Bone marrow (tissue), 2 donors: ENCODE measurements at places on chromosomes 16 and 17.

DNA sequence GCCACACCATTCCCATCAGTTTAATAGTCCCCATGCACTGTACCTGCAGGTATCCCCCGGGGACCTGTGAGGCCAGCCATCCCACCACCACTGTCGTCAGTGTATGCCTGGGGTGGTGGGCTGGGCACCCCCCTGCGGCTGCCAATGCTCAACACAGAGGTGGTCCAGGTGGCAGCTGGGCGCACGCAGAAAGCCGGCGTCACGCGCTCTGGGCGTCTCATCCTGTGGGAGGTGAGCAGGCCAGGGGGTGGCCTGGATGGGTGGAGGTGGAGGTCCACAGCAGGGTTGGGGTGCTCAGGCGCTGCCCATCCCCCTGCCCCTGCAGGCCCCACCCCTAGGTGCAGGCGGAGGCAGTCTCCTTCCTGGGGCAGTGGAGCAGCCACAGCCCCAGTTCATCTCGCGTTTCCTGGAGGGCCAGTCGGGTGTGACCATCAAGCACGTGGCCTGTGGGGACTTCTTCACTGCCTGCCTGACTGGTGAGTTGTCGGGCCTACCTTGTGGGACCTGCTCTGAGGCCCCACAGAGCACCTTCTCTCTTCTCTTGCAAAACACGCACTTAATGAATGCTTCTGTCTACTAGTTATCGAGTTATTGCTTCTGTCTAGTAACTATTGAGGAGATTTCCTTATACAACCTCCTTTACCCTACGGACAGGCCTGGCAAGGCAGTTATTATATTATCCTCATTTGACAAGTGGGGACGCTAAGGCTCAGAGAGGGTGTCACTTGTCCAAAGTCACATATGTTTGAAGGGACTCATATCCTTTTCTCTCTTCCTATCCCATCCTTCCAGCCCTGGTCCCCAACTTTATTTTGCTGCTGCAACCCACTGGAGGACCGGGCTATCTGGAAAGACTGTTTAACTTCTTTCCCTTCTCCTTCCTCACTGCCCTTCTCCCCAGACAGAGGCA, 5.8 kb upstream of the TRAF4 start:
- DNase-seq, result no peak

DNA sequence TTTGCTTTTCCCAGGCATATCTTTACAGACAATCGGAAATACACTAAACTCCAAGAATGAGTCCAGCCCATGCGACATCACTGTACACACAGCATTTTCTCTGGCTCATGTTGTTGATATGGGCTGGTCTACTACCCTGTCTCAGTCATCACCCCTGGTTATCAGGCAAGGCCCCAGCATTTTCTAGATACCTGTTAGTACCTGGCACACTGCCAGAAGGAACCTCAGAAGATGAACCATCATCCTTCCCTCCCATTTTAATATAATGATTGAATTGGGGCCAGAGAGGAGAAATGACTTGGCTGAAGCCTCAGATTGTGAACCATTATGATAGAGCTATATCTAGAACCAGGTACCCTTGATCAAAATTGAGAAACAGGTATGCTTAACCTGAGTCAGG, 406.2 kb downstream of the CDH11 start:
- no peak for DNase-seq

DNA sequence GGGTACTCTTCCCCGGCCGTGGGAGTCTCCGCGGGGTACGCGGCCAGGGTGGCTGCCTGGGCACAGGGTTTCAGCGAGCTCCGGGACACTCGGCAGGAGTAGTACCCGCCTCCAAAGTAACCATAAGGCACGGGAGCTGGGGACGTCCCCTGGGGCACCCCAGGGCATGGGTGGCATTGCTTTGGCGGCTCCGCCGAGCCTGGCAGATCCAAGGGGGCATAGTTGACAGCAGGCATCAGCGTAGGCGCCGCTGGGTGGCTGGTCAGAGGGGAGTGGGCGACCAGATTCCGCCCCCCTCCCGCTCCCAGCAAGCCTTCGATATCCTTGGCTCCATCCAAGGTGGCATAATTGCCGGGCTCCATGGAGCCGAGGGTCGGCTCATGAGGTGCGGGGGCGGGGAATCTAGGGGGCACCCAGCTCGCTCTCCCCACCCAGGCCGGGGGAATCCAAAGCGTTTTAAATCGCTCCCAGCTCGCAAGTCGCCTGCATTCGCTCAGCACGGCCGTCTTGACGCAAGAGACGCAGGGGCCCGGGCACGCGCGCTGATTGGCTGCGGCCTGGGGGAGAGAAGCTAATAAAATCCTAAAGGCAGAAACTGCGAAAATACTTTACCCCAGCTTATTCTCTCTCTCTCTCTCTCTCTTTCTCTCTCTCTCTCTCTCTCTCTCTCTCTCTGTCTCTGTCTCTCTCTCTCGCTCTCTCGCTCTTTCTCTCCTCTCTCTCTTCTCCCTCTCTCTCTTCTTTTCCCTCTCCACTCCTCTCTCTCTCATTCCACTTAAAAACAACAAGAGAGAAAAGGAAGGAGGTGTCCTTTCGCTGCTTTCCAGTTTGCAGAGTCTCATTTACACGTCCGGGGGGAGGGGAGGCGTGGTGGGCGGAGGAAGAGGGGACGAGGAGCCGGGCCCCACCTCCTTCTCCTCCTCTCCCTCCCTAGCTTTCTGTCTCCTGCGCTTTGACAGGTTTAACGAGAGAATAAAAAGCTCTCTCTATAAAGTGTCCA, at the start of gene HOXB13:
TSS of gene HOXB13 (minus strand) at position 519 of the 1,000 bp plus-strand sequence. CDS start at position 362, 157 bp downstream.
- no peak for DNase-seq

DNA sequence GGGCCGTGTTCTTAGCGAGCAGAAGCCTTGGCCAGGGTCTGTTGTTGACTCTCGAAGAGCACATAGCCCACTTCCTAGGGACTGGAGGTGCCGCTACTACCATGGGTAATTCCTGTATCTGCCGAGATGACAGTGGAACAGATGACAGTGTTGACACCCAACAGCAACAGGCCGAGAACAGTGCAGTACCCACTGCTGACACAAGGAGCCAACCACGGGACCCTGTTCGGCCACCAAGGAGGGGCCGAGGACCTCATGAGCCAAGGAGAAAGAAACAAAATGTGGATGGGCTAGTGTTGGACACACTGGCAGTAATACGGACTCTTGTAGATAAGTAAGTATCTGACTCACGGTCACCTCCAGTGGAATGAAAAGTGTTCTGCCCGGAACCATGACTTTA, 18.5 kb downstream of the RSPRY1 start:
- no peak for DNase-seq

DNA sequence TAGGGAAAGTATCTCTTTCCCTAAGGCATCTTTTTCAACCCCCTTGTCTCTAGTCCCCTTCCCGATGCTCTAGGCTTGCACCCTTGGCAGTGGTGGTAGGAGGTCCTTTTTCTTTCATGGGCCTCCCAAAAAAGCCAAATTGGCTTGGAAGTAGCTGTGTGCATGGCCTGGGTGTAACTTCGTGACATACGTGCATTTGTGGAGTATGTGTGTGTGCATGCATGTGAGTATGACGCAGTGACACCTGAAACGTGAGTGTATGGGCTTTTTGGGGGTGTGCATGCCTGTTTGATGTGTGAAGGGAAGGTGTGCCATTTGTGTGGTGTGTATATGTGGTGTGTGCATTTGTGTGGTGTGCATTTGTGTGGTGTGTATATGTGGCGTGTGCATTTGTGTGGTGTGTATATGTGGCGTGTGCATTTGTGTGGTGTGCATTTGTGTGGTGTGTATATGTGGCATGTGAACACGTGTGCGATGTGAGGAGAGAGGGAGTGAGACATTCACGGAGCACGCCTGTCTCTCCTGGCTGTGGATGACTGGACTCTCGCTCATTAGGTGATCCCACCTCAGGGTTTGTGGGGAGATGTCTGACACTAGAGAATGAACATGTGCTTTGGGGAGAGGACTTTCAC, 15.7 kb downstream of the IGFBP4 start:
- DNase-seq, result no peak

DNA sequence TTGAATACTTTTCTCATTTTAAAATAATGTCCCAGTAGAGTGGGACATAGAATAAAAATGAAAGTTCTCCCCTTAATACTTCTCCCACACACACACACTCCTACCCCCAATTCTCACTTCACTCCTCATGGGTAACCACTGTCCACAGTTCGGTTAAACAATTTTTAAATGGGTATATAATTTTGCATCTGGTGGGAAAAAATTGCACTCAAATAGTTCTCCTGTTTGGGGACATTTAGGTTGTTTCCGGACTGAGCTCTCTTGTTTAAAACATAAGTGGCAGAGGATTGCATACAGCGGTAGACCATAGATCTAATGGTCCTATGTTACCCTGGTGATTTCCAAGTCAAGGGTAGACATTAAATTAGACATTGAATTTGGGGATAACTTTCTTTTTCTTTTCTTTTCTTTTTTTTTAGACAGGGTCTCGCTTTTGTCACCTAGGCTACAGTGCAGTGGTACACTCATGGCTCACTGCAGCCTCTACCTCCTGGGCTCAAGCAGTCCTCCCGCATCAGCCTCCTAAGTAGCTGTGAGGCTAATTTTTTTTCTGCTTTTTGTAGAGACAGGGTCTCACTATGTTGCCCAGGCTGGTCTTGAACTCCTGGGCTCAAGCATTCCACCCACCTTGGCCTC, 138.3 kb downstream of the SOCS1 start:
- no peak for DNase-seq

DNA sequence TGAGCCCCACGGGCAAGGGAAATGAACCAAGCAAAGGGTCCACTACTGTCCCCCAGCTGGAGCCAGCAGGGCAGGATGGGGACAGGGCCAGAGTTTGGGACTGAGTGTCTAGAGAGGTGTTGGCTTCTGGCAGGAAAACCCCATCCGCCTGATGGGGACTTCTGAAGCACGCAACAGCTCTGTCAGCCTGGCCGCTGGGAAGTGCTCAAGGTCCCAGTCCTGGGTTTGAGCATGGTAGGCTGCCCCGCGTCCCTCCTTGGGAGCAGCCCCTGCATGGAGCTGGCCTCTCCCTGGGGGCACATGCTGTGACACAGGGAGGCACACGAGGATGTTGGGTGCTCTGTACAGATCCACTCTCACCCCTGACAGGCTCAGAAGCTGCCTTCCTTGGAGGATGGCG, 14.6 kb downstream of the ACE start:
- DNase-seq, result no peak

DNA sequence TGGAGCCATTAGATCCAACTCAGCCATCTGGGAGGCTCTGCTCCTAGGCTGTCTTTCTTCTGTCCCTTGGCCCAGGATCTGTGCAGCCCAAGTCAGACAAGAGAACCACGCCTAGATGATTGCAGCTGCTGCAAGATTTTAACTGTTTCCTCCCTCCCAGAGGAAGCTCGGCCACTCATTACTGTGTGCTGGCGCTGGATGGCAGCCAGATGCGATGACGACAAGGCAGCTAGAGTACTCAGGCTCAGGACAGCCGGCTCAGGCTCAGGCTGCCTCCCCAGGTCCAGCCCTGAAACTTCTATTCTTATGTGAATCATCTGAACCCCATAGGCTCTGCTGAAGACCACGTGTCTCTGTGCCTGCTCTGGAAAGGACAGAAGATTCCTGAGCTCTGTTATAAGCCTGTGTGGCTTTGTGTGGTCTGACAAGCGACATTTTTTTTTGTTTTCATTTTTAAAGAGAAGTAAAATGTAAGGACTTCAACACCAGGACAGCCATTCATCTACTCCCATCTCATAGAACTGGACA, 32.1 kb upstream of the FBXW10B start:
- peak; percentile 69 for DNase-seq

DNA sequence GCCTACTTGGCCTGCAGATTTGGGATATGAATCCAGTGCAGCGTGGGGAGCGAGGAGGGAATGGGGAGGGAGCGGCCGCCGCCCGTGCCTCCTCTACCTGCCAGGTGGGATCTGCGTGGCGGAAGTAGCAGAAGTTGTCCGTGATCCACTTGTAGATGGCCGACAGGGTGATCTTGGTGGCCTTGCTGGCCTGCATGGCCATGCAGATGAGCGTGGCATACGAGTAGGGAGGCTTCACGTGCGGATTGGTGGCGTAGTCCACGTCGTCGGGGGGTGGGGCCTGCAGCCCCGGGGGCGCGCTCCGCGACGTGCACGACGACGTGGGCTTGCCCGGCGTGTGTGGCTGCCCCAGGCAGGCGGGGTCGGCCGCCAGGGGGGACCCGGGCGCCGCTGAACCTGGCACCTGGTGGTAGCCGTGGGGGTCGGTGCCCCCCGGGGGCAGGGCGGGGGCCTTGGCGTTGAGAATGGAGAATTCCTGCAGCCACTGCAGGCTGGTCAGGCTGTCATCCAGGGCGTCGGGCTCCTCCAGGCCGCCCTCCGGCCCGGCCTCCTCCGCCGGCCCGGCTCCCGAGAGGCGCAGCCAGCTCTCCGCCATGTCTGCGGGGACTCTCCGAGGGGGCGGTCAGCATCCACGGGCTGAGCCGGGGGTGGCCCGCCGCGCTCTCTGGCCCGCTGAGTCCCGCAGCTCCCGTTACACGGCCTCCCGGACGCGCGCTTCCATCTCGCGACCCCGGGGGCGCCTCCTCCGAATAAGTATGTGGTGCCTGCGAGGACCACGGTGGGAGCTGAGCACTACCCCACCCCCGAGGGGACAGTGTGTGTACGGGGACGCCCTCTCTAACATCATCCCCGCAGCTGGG, 1.0 kb downstream of the FOXJ1 start:
- DNase-seq, result no peak

GRCh38 chr17:68777243-68777855, 176.2 kb upstream of the FAM20A start:
- no peak for DNase-seq

DNA sequence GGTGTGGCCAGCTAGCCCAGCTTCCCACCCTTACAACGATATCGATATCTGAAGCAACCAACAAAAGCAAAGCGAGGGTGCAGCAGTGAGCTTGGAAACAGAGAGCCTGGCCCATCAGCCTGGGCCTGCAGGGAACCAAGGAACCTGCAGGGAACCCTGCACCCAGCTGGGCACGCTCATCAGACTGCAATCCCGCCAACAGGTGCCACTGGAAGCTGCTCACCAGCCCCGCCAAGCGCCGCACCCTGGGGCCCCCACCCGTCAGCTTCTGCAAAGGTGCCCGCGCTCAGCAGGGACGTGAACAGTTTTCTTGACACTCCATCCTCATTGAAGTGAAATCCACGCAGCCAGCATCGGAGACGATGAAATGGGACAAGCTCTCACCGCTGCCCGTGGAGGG, 250.7 kb downstream of the RBFOX3 start:
- no peak for DNase-seq

DNA sequence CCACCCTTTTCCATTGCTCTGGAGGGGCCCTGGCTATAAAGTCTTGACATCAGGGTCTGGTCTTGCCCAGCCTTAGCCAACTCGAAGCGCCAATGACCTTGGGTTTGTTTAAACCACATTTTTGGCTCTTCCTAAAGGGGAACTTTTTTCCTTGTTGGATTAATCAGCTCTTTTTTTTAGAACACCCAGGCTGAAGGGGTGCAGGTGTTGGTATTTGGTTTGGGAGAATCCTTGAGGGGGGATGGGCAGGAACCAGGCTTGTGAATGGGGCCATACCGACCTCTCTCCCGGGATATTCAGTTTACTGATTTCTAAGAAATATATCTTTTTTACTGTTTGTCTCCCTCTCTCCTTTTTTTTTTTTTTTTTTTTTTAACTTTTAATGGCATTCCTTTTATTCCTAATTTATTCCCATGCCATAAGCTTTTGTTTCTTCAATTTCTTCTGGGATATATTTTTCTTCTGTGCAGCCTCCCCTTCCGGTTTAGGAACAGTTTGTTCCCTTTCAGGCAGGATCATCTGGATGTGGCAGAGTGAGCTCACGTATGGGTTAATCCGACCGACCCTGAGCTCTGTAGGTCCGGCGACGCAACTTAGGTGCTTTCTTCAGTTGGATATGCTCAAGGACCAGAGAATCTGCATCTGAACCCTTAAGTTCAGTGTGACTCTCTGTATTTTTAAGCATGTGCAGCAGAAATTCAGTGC, 129.5 kb downstream of the ABCC6 start:
- no peak for DNase-seq

- DNase-seq, result no peak
Measured at GRCh38 chr17:8855477-8856204, 11.8 kb downstream of the PIK3R6 start.
